EL (cell line): ENCODE measurements at places on chromosomes 6 and 20.

DNA sequence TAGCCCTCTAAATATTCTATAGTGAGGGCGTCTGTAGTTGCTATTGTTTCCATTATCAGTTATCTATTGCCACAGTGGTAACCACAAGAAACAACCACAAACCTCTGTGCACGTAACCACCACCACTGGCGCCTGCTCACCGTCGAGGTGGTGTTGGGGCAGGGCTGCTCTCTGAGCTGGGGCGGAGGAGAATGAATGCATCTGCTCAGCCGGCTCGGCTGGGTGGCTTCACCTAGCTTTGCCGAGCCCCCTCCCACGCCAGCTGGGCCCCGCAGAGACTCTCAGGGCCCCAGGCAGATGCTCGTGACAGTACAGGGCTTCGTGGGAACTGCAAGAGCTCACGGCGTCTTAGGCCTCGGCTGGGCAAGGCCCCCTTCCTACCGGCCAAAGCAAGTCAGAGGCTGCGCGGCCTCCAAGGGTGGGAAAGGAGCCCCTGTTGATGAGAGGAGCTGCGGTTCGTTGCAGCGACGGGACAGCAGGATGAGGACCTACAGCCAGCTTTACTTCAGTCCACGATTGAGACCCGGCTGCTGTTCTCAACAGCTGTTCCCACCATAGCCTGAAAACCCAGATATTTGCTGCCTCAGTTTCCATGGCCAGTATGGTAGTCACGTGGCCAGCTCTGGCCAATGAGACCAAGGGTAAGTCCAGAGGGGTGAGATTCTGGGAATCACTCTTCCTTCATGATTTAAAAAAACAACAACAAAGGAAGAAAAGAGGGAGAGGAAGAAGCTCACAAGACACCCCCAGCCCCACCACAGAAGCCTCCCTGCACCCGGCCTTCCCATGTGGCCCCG lies 120.2 kb upstream of the AFDN start:
- DNase-seq, result no peak

GRCh38 chr6:168089186-168090063 lies 10.4 kb upstream of the FRMD1 start:
- no peak for DNase-seq

GRCh38 chr6:47083586-47084047 lies 41.5 kb upstream of the ADGRF1 start:
- peak; percentile 38 for DNase-seq

- no peak for DNase-seq
Measured at GRCh38 chr6:3943331-3943765, 94.2 kb downstream of the FAM50B start.

- DNase-seq, result no peak
Measured at GRCh38 chr20:24425523-24426135, 43.8 kb upstream of the SYNDIG1 start.

DNA sequence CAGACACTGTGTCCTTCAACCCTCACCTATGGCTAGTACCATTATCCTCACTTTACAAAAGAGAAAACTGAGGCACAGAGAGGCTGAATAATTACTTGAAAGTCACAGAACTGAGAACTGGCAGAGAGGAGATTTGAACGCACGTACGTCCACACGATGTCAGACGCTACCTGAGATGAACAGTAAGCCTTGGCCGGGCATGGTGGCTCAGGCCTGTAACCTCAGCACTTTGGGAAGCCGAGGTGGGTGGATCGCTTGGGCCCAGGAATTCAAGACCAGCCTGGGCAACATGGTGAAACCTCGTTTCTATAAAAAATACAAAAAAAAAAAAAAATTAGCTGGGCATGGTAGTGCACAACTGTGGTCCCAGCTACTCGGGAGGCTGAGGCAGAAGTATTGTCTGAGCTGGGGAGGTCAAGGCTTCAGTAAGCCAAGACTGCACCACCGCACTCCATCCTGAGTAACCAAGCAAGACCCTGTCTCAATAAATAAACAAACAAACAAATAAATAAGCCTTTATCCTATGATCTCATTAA lies 20.5 kb downstream of the GMDS start:
- DNase-seq, result no peak

- DNase-seq, result no peak
Measured at GRCh38 chr20:46192376-46192944, 74.3 kb downstream of the CD40 start.

DNA sequence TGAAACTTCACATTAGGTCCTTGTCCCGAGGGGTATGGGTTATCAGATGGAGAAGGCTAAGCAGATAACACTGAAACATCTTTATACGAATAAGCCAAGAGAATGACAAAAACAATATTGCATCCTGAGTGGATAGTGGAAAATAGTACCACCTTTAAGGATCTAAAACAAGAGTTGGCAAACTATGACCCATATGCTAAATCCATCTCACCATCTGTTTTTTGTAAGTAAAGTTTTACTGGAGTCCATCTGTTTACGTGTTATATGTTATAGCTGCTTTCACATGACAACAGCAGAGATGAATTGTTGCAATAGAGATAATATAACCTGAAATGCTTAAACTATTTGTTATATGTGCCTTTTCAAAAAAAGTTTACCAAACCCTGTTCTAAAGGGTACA lies 76.1 kb upstream of the TRDN start:
- DNase-seq, result no peak

GRCh38 chr6:144895313-144896278 lies 610.5 kb downstream of the UTRN start:
- DNase-seq, result no peak

DNA sequence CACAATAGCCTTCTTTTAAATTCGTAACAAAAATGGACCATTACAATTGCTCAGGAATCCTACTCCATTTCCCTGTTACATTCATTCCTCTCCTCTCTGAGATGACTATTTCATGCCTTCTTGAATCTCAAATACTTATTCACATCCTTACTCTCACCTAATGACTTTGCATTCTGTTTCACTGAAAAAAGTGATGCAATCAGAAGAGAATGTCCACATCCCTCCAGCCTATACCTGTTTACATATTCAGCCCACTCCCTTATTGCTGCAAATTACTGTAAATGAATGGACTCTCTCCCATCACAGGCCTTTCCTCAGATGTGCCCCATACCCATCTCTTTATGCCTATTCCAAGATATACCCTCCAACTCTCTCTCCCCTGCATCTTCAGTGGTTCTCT lies 8.6 kb downstream of the TAAR1 start:
- no peak for DNase-seq

DNA sequence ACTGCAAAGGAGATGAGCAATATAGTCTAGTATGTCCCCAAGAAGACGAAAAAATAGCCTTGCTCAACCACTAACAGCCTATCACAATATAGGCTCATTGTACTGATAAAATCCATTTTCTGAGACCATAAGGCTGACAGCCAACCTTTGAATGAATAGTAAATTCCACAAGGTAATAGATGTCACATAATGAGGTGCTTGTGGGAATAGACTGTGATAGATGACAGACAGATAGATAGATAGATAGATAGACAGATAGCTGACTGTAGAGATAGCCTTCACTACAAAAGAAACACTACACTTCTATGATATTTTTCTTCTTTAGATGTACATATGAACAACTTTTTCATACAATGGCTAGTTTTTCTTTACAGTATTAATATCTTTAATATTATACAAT lies 760.3 kb upstream of the NRSN1 start:
- no peak for DNase-seq

GRCh38 chr6:37149745-37150144 lies 20.2 kb upstream of the PIM1 start:
- DNase-seq, result no peak

GRCh38 chr20:45012682-45013302 lies 46.5 kb downstream of the STK4 start:
- peak; percentile 85 for DNase-seq

- DNase-seq, result peak; percentile 82
Measured at GRCh38 chr6:42692137-42692911, 30.1 kb downstream of the PRPH2 start.

GRCh38 chr6:120960761-120961160 lies 373.5 kb downstream of the TBC1D32 start:
- no peak for DNase-seq

DNA sequence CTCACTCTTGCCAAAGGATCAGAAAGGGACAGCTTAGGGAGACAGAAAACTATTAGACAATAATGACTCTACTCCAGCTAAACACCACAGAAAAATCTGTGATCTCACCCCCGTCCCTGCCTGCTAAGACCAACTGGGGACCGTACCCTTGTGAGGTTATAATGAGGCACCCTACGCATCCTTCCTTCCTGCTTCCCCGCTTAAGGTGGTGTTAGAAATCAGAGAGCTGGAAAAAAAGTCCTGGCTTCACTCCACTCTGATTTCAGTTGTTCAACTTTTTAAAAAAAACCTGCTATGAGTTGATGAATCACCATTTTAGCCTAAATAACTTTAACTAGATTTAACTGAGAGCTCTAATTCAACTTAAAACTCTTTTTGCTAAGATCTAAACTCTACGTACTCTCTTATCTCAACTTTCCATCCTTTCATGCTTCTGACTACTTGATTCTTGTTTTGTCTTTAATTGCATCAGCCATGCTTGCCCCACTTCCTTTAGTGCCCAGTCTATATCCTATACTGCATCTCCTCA lies 35.8 kb upstream of the TMEM14A start:
- DNase-seq, result no peak

DNA sequence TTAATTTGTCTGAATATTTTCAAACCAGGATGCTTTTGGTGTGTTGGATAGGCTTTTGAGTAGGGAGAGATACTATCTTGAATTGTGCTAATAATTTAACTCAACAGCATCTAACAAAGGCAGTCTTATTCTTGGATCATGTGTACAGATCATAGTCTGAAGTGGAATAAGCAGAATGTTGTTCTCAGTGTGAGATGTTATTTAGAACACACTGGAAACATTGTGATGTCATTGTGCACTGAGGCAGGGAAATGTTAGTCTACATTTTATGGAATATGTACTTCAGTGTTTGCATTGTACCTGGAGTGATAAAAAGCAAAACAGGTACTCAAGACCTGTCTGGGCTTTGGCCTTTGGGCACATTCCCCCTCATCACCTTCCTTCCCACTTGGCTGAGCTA lies 35.0 kb downstream of the RNF144B start:
- no peak for DNase-seq

GRCh38 chr6:30914854-30915590 lies 984 bp downstream of the VARS2 start:
- DNase-seq, result no peak

GRCh38 chr20:50267041-50267865 lies 76.6 kb downstream of the CEBPB start:
- peak; percentile 39 for DNase-seq

DNA sequence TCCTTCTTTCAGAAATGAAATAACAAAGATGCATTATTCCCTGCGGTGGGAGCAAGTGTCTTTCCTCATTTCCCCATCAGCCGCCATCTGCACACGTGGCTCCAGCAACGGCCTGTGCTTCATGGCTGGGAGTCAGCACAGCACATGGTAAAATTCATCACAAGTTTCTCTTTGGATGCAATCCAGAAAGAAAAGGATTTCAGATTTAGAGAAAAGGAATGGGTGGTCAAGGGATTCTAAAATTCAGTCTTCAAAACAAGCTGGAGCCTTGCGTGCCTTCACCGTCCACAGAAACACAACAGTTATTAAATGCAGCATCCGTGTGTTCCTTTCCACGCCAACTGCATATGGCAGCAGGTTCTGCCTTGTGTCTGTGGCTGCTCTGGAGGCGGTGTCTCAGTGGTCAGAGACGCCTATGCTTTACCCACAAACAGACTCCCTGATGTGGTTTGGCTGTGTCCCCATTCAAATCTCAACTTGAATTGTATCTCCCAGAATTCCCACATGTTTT lies 107.6 kb downstream of the THBS2 start:
- DNase-seq, result no peak

DNA sequence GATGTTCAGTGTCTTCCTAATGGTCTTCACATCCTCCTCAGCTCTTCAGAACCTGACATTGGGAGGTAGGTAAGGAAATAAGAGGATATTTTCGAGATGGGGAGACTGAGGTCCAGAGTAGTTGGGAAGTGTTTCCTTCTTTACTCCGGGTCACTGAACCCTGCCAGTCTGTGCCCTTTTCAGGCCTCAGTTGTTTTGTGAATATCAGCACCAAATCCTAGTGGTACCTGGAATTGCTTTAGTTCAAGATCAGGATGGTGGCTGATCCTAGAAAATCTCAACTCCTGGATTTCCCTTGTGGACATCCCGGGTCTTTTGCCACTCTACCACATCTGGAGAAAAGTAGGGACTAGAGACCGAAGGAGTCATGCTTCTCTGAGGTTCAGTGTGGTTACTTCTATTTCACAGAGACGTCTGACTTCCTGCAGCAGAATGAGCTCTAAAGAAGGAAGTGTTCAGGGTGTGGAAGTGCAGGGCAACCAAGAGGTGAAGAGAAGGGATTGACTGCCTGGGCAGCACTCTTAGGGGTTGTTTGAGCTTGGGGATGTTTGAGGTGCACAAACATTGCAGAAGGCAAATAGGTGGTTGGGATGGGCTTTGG lies 995 bp downstream of the STK4 start:
- peak; percentile 51 for DNase-seq

DNA sequence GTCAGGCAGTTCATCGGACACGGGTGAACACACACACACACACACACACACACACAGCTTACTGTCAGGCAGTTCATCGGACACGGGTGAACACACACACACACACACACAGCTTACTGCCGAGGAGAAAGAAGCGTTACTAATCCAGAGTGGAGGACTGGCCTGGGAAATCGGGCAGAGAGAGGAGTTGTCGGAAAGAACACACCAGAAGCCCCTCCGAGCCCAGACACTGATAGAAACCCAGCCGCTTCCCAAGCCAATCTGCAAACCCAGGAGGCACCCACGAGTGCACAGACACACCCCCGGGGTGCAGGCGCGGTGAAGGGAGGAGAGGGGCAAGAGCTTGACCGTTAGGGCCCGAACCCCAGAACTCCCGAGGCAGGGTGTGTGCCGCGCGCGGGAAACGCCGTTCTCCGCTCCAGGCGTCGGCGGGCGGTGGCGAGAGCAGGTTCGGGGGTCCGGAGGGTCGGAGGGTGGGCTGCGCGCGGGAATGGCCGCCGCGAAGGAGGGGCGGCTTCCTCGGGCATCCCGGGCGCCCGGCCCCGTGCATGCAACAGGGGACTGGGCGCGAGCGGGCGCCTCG lies 636 bp downstream of the ELOVL2 start:
- peak; percentile 50 for DNase-seq

GRCh38 chr20:44231193-44231592 lies 15.9 kb upstream of the GDAP1L1 start:
- no peak for DNase-seq

DNA sequence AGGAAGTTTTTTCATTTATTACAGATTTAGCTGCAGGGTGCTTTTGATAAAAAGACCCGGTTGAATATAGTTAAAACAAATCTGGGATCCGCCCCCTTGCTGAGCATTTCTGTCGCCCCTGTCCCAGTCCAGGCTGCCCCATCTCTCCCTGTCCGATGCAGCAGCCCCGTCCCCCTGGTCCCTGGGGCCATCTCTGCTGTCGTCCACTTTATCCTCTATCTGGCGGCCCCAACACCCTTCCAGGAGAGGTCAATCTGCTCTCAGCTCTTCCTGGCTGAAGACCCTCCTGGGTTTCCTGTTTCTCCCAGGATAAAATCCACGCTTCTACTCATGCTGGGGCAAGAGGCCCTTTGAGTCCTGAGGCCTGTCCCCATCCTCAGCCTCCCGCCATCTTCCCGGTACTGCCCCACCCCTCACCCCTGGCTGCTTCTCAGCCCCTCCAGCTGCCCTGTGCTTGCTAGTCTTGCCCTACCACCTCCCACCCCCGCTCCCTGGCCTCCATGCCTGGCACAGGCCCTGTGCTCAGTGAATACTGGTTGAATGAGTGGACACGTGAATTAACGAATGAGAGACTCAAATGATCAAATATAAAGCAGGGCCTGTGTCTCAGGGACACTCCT lies 16.0 kb upstream of the PHACTR3 start:
- DNase-seq, result no peak

GRCh38 chr6:43729537-43729936 lies 40.5 kb upstream of the VEGFA start:
- DNase-seq, result no peak

GRCh38 chr20:47274401-47275108 lies 81.9 kb downstream of the ZMYND8 start:
- peak; percentile 92 for DNase-seq
